SK-MEL-5 (cell line): ENCODE measurements at places on chromosomes 3 and 15. TPM values are rescaled to one million over a fixed set of nuclear protein-coding genes. Genes with fewer than 3 reads are reported as not detected.

P2RY14 gene
- total RNA-seq: not detected in 2 replicates

DNA sequence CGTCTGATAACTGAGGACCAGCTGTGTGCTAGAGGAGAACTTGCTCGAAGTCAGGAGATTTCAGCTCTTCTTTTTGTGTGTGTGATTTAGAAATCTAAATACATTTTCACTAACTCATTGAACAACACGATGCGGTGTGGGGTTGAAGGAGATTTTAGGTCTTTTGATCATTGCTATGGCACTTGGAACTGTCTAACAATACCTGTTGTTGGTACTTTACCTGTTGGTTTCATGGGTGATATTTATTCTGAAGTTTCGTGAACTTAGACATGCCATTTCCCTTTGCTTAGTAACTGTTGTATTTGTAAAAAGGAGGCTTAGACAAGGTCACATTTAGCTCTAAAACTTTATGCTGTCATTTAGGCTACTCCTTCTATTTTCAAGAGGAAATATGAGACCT is 99.9 kb downstream of the ITPR1 start:
- no peak for DNase-seq

GRCh38 chr3:134350266-134350665 is 24.0 kb downstream of the AMOTL2 start:
- no peak for DNase-seq

DNA sequence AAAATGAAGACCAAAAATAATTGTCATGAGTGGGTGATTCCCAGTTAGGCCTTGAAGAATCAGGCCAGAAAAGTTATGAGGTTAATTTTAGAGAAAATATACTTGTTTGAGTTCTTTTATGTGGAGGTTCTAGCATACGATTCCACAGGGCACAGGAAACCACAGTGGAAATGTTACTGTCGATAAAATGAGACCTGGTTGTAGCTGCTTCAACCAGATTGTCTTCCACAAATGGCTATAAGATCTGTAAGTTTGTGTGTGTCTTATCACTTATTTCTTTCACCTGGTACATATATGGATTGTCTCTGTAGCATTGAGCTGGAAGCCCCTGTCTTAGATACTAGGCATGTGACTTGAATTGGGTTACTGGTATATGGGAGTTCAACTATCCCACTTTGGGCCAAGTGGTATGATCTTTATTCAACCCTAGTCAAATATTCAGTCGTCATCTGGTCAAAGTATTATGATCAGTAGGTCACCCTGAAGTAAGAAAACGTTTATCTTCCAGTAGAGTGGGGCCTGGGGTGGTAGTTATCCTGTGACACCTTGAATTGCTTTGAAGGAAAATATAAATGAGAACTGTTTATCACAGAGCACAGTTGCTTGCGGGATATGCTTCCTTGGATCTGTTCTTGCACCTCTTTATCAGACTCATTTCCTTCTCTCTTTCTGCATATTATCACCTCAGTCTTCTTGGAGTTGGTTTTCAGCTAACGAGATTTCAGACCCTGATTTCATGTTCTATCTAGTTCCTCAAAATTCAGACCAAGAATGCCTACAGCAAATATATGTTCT is 21.5 kb upstream of the ZNF609 start:
- DNase-seq: no peak

COL8A1 gene
- not detected in 2 replicates for total RNA-seq

DNA sequence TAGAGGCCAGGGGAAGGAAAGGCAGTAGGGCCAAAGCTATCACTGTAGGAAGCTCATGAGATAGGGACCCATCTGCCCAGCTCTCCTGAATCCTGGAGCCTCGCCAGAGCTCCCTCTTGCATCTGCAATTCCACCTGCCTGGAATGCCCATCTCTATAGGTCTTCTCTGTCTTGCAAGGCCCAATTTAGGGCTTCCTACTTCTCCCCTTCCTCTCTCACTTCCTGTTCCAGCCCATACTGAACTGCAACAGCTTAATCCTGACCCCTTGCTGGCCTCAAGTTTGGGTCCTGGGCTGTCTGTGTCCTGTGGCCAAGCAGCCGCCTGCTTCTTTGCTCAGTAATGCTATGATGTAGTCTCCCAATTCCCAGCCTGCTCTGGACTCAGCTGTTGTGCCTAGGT is 3.6 kb upstream of the PTPN23 start:
- DNase-seq: no peak

DNA sequence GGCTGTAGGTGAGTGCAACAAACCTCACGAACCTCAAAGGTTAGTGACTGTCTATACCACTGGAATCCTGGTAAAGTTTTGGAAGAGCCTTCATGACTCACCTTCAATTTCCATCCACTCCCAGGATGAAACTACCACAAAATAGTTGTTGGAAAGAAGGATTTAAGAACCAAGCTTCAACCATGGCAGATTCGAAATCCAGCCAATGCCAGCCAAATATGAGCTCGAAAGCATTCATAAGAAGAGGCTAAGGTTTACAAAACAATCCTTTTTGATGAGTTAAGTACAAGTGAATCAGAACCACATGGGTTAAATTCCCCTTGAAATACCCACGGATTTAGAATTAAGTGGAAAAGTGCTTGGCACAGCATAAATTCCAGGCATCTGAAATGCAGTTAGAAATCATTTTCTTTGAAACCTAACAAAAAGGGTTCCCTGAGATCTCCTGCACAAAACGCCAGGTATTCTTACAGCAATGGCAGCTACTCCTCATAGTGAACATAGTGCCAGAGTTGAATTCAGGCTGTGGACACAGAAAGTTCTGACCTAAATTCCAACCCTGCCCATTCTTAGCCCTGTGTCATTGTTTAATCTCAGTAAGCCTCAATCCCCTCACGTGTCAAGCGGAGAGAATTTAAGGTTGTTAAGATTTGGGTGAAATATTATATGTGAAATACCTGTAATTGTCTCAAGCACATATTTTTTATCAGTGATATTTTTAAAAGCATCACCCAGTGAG is 89.2 kb downstream of the FBN1 start:
- no peak for DNase-seq

DNA sequence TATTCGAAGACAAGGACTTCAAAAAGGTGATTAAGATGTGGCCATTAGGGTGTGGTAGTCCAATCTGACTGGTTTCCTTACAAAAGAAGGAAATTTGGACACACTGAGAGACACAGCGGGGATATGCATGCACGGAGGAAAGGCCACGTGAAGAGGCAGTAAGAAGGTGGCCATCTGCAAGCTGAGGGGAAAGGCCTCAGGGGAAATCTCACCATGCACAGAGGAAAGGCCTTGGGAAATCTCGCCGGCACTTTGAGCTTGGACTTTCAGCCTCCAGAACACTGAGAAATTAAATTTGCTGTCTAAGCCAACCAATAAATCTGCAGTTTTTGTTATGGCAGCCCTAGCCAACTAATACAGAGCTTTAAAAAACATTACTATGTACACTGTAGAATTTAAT is 78.8 kb downstream of the DLG1 start:
- no peak for DNase-seq

- DNase-seq: no peak
These were observed 246.9 kb upstream of the LRIG1 start for GRCh38 chr3:66747696-66748095.

GRCh38 chr3:124887177-124887931 is at the start of gene ITGB5:
Gene ITGB5 (minus strand): TSS chr3:124887365. CDS start chr3:124887000, 365 bp downstream.
- peak; percentile 74 for DNase-seq

GRCh38 chr3:49629866-49630265 is 44.3 kb upstream of the APEH start:
- no peak for DNase-seq

BCHE gene
- total RNA-seq: 68.8 and 78.1 TPM in 2 replicates

TRAT1 gene
- not detected in 2 replicates for total RNA-seq

- DNase-seq: peak; percentile 28
These were observed 187.5 kb downstream of the DOCK3 start for GRCh38 chr3:50862221-50862620.

GPR62 gene
- not detected in 2 replicates for total RNA-seq

DNA sequence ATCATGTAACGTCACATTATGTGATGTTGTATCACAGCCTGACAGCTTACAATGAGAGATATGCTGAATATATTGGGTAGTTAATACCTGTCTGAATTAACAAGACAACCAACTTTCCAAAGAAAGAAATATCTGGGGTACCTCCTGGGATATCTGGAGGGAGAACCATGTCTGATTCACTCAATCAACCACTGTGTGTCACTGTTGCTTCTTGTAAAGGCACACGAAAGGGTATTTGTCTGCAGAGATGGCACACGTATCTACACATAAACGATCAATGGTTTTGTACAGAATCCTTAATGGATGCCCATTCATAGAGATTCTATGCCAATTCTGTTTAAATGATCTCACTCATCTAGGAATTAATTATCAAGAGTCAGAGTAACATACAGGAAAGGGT is 252.1 kb upstream of the TMCO5A start:
- peak; percentile 55 for DNase-seq

RTP3 gene
- not detected in 2 replicates for total RNA-seq

DNA sequence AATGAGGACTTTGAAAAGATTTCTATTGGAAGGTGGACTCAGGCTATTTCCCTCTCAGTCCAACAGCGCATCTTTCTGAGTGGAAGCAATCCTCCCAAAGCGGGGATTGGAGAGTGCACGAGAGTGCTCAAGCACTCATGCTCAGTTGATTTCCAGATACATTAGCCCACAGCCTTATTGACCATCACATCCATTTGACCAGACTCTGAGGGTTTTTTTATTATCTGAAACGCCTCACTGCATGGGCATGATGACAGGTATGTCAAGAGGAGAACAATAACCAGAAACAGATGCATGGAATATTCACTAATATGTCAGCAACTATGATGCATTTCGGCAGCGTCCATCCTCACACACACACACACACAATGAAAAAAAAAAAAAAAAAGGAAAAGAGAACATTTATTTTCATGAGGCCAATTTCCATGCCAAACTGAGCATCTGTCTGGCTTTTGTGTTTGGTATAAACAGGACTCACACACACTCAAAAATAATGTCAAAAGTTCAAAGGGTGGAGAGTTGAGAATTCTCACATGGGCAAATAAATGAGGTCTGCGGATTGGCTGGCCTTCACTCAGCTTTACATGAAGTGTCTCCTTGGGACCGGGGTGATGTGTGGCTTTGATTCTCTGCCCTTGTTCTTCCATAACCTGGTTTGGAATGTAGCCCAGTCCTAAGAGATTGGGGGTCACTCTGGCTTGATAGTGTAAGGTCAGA is 371.6 kb downstream of the MCTP2 start:
- no peak for DNase-seq

TMED3 gene
- 385 and 394 TPM in 2 replicates for total RNA-seq

GRCh38 chr3:123547881-123548519 is 36.9 kb downstream of the HACD2 start:
- DNase-seq: no peak

GRCh38 chr15:58492661-58493397 is 61.0 kb downstream of the LIPC start:
- DNase-seq: no peak

SERPINI2 gene
- not detected in 2 replicates for total RNA-seq

DNA sequence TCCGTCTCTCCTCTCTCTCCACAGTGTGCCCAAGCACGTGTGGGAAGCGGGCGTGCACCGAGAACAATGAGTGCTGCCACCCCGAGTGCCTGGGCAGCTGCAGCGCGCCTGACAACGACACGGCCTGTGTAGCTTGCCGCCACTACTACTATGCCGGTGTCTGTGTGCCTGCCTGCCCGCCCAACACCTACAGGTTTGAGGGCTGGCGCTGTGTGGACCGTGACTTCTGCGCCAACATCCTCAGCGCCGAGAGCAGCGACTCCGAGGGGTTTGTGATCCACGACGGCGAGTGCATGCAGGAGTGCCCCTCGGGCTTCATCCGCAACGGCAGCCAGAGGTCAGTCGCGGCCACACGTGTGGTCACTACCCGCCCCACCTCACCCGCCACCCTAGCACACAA is 116.3 kb downstream of the PGPEP1L start:
- no peak for DNase-seq

IQCH gene
- 4.3 and 4.6 TPM in 2 replicates for total RNA-seq

DNA sequence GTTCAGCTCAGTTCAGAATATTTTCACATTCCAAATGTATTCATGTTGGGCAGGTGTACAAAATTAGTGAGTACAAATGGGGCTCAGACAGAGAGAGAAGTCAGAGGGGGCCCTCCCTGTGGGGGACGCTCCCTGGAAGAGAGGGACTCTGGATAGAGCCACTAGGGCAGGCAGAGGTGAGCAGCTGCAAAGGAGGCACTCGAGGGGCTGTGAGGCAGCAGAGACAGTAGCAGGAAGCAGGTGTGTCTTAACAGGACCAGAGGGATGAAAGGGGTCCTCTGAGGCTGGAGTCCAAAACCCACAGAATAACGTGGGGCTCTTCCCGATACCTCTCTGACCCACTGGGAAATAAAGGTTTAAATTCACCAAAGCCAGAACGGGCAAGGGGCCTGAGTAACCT is 127.1 kb downstream of the MEGF11 start:
- no peak for DNase-seq

LRRC15 gene
- total RNA-seq: 0.05 TPM in 1 of 2 replicates, not detected in the other

CLRN1 gene
- total RNA-seq: not detected in 2 replicates

ARF4 gene
- total RNA-seq: 230 and 240 TPM in 2 replicates

GRCh38 chr3:58581328-58582091 is 4.3 kb upstream of the FAM107A start:
- DNase-seq: no peak

DNA sequence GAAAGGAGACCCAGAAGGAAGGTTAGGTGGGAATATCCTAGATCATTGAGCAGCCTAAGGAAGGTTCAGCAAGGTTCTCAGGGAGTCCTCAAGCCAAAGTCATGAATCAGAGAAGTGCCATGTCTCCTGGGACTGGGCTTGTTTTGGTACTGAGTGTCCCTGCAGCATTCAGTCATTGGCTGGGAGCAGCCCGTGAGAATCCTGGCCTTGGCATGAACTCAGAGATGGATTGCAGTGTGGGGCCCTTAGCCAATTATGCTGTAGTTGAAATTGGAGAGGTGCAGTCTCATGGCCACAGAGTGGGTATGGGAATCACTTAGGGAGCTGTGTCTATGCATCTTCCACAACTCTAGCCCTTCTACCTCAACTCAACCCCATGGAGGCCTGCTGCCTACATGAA is 17.0 kb upstream of the PPM1L start:
- no peak for DNase-seq

EIF4E3 gene
- 4.1 and 4.4 TPM in 2 replicates for total RNA-seq

CSPG5 gene
- 3.8 and 4.3 TPM in 2 replicates for total RNA-seq

GRCh38 chr3:170634663-170635384 is 48.9 kb upstream of the SLC7A14 start:
- no peak for DNase-seq

PPARG gene
- 3.2 and 3.3 TPM in 2 replicates for total RNA-seq

GRCh38 chr3:35974872-35975271 is 335.5 kb downstream of the ARPP21 start:
- DNase-seq: no peak

DNA sequence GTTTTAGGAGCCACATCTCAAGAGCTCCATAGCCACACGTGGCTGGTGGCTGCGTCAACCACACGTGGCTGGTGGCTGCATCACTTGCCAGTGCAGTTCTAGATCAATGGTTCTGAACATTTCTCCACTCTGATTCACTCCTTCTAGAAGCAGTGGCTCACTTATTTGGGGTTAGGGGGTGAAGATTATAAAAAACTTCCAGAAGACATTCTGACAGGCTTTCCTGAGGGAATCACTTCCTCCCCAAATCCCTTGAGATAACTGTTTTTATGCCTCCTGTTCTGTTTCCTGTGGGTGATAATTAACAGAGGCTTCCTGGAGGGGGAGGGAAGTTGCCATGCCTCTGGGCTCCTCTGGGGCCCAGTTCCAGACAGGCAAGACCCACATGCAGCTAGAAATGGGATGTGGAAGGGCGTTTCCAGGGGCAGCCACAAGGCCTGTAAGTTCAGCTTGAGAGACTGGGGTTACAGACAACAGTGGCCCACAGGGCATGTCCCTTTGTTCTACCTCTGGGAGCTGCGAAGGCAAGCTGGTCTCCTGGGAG is 23.6 kb downstream of the HEG1 start:
- DNase-seq: peak; percentile 99

GRCh38 chr3:106913966-106914365 is 463.3 kb upstream of the CCDC54 start:
- DNase-seq: no peak
